ENCODE measurements at places on chromosomes 4 and X.

GRCh38 chr4:24639714-24640113, 55.4 kb upstream of the DHX15 start:
- DNase-seq = no peak

GRCh38 chr4:31917334-31917733, 1197.2 kb downstream of the PCDH7 start:
- DNase-seq = no peak

GRCh38 chr4:174496631-174497432, 25.5 kb downstream of the HPGD start:
- no peak for DNase-seq

GRCh38 chr4:89174784-89175183, 63.5 kb downstream of the TIGD2 start:
- no peak for DNase-seq

DNA sequence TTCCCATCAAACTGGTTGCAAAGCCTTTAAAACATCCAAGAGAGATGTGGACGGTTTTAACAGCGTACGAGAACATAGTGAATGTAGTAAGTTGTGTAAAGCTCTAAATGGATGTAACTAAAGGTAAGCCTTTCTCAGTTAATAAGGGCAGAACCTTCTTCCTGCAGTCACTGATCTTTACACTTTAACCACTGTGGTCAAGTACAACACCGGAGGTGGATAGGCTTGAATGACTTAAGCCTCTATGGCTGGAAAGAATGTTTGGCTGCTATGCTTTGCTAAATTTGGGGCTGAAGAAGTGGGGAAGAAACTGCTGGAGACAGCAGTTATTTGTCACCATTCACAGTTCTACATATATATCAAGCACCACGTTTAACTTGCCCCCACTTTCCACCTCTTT, 285.1 kb upstream of the FMR1 start:
- DNase-seq = no peak

DNA sequence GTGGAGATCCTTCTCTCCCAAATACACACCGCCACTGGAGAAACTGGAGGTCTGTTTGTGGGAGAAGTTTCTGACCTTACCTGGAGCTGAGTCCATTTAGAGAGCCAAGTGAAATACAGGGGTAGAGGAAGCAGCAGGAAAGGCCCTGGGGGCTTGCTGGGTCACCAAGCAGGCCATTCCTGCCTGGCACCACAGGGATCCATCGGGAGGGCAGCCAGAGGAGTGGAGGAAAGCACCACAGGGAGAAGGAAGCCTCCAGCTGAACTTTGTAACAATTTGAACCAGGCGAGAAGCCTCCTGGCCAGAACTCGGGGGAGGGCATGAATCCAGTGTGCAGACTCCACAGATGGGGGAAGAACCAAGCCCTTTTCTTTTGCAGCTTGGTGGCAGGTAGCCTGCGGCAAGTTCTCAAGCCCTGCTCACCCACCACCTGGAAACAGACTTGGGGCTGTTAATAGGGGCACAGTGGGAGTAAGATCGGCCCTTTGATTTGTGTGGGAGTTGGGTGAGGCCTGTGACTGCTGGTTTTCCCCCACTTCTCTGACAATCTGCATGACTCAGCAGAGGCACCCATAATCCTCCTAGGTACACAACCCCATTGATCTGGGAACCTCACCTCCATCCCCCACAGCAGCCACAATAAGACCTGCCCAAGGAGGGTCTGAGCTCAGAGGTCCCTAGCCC, 94.6 kb downstream of the IRS4 start:
- DNase-seq = no peak

DNA sequence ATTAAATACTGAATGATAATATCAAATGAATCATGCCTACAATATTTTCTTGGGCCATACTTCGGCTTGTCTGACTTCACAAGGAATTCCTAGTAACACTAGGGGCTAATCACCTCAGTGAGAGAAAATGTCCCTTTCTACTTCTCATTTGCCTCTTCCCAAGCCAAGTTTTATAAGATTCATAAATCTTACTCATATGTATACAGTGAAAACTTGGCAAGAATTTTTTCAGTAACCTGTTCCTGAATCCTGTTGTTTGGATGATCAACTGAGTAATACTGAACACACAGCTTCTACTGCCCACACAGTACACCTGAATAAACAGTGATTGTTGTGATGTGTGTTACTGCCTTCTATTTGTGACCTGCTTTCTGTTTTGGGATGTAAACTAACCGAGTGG, 16.5 kb downstream of the TMPRSS11E start:
- DNase-seq = no peak

GRCh38 chr4:170623899-170624298, 534.1 kb upstream of the AADAT start:
- no peak for DNase-seq

DNA sequence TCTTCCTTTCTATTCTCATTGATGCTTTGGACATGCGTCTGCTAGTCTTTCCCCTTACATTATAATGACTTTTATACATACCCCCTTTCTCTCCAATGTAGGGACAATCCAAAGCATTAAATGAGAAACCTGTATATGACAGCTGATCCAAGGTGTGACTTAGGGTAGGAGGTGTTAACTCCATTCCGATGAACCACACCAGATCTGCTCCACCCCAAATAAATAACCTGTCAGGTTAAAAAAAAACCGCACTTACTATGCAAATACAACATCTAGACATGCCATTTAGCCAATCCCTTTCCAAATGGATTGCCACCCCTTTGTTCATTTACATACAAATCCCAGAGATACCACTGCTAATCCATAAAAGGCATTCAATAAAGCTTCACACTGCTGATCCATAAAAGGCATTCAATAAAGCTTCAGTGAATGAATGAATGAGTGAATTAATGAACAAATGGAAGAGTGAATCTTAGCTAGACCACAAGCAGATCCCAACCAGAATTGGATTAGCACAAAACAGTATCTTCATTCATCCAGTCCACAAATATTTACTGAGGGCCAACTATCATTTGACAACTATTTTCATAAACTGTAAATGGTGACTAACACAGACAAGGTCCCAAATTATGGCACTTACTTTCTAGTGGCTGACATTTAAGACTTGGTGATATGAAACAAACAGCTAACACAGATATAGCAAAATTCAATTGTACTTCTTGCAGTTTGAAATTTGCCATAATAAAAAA, 158.9 kb upstream of the MAP3K15 start:
- DNase-seq = no peak

GRCh38 chr4:65918212-65918611, 247.9 kb upstream of the EPHA5 start:
- peak; percentile 13 for DNase-seq

Data from NCI-H1436 treated with DMSO at 0.1 percent for 48 hours (cell line).